ENCODE measurements at places on chromosomes 5 and 9.

DNA sequence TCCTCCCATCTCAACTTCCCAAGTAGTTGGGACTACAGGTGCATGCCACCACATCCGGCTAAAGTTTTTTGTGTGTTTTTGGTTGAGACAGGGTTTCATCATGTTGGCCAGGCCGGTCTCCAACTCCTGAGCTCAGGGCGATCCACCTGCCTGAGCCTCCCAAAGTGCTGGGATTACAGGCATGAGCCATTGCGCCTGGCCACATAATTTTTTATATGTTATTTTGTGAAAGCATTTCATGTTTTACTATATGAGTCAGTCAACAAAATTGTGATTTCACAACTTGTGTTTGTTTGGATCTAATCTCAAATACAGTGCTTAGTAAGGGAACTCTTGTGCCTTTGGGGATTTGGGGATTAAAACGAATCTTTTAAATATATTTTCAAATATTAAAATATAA, 20.0 kb upstream of the FAM120AOS start:
- DNase-seq: no peak

DNA sequence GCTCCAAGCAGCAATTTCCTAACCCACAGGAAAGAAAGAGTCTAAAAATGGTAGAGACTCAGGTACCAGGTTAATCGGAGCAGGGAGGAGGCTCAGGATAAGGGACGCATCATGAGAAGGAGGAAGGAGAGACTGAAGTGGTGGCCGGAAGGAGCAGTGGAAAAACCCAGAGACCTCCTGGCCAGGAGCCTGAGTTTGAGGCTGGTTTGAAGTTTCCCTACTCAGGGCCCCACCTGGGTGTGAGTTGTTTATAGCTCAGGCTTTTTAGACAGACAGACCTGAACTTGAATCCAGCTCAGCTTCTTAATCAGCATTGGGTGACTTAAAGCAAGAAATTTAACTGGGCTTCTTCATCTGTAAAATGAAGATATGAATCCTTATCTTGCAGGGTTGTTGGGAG, 11.9 kb upstream of the AQP7 start:
- DNase-seq: no peak

GRCh38 chr9:112755675-112756074, 5.1 kb downstream of the SNX30 start:
- DNase-seq: no peak

- peak; percentile 51 for DNase-seq
Measured at GRCh38 chr5:14706615-14707021, 42.1 kb downstream of the OTULIN start.

DNA sequence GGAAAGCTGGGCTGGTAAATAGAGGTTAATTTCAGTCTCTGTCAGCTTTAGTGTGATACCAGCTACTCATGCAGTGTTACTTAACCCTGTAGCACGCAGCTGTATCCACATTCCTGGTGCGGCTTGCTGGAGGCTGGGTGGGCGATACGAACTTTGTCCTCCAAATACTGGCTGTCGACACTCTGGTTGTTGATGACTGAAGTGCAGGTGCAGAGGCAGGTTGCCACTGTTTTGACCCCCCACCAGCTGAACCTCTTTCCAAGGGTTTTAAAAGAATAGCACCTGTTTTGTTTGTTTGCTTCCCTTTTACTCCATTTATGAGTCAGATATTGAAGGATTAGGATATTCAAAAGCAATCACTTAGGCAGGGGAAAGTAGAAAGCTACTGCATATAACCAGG, 4.4 kb upstream of the RABGAP1 start:
- DNase-seq: no peak
